ENCODE measurements at places on chromosomes 12 and 14. TPM values are rescaled to one million over a fixed set of nuclear protein-coding genes. Genes with fewer than 3 reads are reported as not detected.

AKAP6 gene
- 3.0 TPM for total RNA-seq

DNA sequence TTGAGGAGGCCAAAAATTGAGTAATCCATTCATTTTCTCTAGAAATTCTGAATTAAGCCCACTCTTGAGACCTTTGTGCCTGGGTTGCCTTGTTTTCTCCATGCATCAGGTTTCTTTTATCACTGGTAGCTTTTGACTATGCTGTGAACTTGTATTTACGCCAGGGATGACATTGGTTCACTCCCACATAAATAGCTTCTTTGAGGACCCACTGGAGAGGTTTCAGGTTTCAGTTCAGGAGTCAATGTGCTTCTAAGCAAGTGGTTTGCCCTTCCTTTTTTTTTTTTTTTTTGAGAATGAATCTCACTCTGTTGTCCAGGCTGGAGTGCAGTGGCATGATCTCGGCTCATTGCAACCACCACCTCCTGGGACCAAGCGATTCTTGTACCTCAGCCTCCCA lies 10.2 kb upstream of the SLC17A8 start:
- peak; percentile 33 for DNase-seq

AQP5 gene
- not detected for total RNA-seq

FRMD6 gene
- 98.9 TPM for total RNA-seq

- DNase-seq, result no peak
These were observed 12.6 kb downstream of the RASSF8 start for GRCh38 chr12:25970916-25971653.

DNA sequence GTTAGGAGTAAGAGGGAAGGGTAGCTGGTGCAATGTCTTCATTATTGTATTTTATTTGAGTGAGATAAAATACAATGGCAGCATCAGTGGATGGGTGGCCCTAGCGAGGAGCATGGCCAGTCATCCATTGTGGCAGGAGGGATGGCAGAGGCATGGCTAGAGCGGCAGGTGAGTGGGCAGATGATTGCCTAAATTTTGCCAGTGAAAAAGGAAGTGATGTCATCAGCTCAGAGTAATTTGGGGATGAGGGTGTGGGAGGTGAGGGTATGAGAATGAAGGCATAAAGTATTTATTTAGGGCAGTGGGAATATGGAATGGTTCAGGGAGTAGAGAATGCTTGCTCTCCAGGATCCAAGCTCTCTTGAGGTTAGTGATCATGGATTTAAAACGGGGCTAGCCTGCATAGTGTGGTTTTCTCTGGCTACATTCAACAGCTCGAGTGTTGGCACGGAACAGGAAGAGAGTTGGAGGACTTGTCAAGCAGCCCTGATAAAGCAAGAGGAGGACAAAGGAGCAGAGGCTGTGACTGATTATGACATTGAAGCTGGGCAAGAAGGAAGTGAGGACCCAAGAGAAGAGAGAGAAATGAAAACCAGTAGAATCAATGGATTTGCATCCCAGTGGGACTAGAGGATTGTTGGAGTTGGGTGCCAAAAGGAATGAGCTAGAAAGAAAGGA lies 18.7 kb upstream of the SERPINA6 start:
- DNase-seq, result peak; percentile 63

- peak; percentile 29 for DNase-seq
These were observed 26.8 kb upstream of the BMAL2 start for GRCh38 chr12:27305673-27306456.

All from RPMI7951 (cell line).